ENCODE measurements at places on chromosomes 6 and 20.
A peak's percentile ranks its signal among the peaks of the same experiment; 100 is the strongest.

GRCh38 chr20:44019638-44020335 is 105.1 kb downstream of the TOX2 start:
- no peak for DNase-seq

DNA sequence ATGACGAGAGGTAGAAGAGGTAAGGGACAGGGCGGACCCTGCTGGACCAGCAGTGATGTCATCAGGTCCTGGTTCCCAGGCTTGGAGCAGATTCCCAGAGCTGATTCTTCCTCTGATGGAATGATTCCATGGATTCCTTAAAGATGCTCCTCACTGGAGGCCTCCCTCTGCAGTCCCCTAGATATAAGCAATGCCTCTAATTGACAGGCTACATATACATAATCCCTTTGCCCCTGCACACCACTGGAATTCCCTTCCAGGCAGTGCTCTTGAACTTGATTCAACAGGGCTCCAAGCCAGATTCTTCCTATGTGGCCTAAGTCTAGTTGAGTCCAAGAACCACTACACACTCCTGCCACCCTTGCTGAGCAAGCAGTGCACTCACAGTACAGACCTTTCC is 52.3 kb upstream of the L3MBTL3 start:
- DNase-seq: no peak

DNA sequence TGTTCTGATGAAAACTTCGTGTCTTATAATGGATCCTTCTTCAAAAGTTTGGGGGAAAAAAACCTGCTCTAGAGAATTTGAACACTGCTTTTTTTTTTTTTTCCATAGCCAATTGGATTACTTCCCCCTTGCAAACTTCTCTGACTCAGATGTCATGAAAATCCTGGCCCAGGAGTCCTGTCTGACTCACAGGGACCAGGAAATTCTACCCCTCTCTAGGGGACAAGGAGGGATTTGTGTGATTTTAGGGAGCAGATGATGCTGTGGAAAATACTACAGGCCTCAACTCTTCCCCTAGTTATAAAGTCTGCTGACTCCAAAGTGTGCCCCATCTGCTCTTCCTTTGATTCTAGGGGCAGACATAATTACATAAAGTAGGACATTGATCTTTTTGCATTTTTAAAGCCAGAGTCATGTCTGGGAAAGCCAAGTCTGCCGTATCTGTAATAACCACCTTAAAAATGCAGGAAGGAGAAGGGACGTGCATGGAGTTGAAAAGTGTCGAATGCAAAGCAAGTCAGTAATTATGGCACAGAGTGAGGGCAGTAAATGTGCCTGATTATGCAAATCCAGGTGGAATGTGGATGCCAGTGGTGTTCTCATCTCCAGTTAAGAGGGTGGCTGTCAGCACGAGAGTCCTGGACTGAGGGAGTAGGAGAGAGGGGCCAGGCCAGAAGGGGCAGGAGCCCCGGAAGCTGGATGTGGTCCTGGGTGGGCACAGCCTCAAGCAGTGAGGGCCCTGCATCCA is 144.3 kb upstream of the SULF2 start:
- DNase-seq: peak; percentile 93

GRCh38 chr6:36171573-36171972 is 25.0 kb upstream of the BRPF3 start:
- no peak for DNase-seq

DNA sequence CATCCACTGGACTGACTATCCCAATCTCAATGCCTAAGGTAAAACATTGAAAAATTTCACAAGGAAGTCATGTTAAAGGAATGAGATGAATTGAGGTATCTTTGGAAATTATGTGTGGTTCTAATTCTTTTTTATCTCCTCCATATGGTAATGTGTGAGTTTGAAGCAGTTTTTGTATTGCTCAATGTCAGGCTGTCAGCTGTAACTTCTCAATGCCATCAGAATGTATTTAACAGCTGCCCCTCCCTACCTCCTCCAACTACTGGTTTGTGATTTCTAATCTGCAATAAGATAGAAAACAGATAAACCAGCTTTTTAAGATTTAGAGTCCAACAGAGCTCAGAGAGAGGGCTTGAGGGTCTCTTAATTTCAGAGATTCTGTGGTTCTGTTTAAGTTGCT is 1005.8 kb upstream of the ADGRB3 start:
- DNase-seq: no peak

GRCh38 chr6:91155129-91155785 is 568.4 kb upstream of the MAP3K7 start:
- peak; percentile 14 for DNase-seq

GRCh38 chr6:12286373-12287110 is 3.6 kb upstream of the EDN1 start:
- DNase-seq: no peak

DNA sequence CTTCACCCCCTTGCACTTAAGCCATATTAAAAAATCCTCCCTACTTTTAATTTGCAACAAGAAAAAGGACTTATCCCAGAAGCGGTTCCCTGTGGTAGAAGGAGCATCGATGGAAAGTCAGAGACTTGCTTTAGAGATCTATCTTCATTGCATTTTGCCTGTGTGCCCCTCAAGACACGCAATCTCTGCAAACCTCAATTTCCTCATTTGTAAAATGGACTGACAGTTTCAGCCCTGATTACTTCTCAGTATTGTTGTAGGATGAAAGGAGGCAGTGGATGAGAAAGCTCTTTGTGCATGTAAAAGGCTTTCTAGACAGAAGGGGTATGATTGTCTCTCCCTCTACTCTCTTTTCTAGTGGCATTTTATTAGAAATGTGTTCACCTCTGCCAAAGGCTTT is 410.2 kb downstream of the CDC5L start:
- no peak for DNase-seq

- no peak for DNase-seq
These were observed 142.0 kb downstream of the CEP57L1 start for GRCh38 chr6:109237077-109237985.

GRCh38 chr6:117459204-117459944 is 23.1 kb upstream of the DCBLD1 start:
- DNase-seq: no peak

DNA sequence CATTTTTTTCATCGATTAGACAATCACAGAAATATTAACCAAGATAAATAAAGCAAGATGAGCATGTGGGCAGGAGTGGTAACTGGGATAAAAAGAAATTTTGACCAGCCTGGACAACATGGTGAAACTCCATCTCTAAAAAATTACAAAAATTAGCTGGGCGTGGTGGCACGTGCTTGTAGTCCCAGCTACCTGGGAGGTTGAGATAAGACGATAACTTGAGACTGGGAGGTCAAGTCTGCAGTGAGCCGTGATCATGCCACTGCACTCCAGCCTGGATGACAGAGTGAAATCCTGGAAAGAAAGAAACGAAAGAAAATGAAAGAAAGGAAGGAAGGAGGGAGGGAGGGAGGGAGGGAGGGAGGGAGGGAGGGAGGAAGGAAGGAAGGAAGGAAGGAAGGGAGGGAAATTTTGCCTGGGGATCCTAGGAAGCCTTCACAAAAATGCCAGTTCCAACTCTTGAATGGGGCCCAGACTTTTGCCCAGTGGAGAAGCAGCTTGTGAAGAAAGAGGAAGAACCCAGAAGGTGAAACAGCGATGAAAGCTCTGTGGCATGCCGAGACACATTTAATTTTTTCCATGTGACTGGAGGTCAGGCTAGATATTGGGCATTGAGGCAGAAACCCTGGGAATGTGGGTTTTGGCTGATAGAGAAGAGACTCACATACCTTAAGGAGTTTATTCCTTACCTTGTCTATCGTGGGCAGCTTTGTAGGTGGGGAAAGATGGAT is 20.3 kb downstream of the CCDC170 start:
- DNase-seq: no peak

DNA sequence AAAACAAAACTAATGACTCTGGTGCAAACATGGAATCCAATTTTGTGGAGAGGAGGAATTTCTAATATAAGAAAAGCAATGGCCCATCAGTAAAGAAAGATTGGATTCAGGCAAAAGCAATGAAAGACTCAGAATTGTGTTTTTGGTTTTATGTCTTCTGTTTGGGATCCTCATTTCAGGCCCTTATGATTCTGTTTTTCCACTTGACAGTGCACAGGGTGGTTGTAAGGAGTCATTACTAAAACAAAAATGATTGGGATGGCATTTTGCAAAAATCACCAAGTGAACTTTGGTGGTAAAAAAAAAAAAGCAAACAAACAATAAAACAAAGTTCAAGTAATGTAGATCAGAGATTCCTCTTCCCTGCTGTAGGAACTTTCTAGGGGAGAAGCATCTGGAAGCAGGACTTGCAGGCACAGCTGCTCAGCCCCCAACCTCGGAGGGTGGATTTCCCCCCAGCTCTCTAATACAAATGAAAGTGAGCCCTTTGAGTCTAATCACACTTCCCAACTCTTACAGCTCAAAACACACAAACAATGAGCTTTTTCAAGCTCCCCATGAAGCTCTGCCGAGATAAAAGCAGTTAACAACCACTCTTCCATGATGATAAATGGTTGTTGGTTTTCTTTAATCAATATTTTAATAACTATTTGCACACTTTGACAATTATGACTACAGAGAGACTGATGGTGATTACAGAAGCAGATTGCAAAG is 177.7 kb downstream of the ZDHHC14 start:
- DNase-seq: no peak

DNA sequence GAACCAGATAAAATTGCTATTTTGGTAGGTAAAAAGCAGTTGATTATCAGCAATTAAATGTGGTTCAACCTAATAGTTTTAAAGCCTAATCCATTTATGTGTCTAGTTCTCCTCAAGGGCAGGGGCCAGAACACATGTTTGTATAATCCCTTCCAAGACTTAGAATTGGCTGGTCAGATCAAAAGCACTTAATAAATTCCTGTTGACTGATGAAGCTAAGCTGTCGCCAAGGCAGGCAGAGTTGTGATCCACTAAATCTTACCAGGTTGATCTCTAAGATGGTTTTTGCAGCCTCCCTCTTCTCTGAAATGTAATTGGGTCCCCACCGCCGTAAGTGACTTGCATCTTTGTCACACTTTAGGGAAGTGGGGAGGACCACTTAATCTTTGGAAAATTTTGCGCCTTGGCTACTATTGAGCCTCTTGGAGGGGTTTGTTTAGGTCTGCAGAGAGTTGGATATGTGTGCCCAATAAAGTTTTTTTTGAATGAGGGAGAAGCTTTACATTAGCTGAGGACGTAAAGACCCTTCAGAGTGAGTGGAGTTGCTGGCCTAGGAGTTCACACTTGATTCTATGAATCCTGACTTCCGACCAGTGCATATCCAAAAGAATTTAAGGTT is 65.9 kb downstream of the PHF20 start:
- DNase-seq: peak; percentile 89

DNA sequence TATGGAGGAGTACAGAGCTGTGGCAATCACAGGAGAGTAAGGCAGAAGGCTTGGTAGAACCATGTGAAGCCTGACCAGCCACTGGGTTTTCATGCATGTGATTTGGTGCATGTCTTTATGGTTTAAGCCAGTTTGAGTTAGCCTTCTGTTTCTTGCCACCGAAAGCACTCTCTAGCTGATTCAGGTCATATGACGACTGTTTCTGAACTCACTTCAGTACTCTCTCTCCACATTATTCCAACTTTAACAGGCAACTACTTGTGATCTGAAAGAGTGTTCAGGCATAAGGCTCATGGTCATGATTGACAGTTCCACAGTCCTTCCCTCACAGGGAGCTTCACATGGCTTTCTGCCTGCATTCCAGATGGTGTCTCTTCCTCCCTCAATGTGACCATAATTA is 63.3 kb upstream of the TAB2 start:
- peak; percentile 11 for DNase-seq

All from NCI-H524 (cell line).